Endothelial cell (in vitro differentiated cells): ENCODE measurements at places on chromosomes 3 and 15.

GRCh38 chr3:78052746-78053145, 1012.8 kb downstream of the ROBO2 start:
- DNase-seq, result no peak

DNA sequence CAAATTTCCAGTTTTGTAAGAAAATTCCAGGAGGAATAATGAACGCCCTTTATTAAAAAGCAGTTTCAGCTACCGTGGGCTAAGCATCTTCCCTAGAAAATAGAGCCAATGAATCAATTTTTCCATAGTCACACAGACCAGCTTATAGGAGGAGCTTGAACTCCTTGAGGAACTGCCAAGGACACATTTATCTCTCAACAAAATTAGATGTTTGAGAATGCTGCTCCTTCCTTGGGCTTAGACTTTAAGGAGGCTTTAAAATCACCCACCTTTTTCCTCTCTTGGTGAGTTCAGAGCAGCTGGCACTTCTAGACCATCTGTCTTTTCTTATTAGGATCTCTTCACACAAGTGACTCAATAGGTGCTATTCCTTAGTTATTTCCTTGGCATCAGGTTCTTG, 588.0 kb downstream of the SQOR start:
- DNase-seq, result no peak

- no peak for DNase-seq
Observed at GRCh38 chr3:48592519-48593087, 2.5 kb downstream of the COL7A1 start.

- DNase-seq, result no peak
Observed at GRCh38 chr3:55514962-55515361, 27.9 kb upstream of the WNT5A start.

DNA sequence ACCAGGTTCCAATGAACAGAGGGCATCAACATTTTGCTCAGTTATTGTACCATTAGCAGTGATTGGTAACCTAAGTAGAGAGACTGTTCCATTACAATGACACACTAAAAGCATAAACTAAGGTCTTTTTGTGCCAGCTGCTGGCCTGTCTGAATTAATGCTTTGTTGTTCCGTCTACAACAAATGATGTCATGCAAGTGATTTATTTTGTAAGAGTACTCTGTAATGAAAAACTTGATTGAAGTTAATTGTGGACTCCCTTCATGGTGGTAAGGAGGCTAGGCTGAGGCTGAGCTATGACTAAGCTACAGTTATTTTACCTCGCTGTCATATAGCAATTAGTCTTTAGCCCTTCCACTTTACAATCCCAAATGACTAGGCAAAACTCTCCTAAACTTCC, 23.2 kb downstream of the RCN2 start:
- DNase-seq, result no peak
